Epithelial cell of esophagus (primary cell): ENCODE measurements at places on chromosomes 1 and 21.

DNA sequence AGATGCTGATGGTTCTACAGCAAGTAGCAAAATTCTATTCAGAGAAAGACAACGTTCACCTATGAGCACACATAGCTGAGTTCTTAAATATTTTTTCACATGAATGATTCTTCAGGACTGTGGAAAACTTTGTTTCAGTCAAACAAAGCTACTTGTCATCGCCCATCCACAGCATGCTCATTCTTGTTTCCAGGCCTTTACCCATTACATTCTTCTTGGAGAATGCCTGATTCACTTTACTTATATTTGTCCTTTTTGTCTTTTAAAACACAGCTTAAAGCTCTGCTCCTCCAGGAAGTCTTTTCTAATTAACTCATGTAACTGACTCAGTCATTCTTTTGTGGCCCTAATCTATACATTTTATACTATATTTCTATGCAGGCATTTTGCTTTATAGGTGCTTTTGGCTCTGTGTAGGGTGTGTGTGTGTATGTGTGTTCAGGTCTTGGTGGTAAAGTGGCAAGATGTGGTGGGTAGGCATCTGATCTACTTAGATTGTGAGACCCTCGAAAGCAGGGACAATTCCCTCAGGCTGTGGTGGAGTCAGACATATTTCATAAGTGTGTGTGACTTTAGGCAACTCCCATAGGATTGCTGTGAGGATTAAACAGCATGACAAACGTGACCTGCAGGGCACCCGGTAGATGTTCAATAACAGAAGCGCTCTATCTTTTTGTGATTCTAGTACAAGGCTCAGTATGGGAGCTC lies 11.8 kb upstream of the MARK1 start:
- DNase-seq, result peak; percentile 98

GRCh38 chr1:40922969-40923368 lies 56.5 kb upstream of the CTPS1 start:
- no peak for DNase-seq

GRCh38 chr1:101728029-101728428 lies 268.7 kb downstream of the OLFM3 start:
- DNase-seq, result no peak

DNA sequence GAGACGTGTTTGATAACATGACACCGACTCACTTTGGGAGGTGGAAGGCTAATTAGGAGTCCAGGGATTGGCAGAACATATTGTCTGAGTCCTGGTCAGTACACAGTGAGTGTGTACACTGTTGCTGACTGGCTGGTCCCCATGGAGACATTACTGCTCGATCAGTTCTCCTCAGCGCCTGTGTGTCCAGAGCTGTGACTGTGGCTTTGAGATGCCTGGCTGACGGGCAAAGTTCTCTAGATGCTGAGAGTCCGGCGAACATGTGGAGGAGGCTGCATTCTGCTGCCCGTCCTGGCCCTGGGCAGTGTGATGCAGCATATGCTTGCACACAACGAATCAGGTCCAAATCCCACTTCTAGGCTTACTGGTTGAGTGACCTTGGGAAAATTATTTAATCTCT lies 280.1 kb upstream of the ST6GALNAC5 start:
- DNase-seq, result no peak

DNA sequence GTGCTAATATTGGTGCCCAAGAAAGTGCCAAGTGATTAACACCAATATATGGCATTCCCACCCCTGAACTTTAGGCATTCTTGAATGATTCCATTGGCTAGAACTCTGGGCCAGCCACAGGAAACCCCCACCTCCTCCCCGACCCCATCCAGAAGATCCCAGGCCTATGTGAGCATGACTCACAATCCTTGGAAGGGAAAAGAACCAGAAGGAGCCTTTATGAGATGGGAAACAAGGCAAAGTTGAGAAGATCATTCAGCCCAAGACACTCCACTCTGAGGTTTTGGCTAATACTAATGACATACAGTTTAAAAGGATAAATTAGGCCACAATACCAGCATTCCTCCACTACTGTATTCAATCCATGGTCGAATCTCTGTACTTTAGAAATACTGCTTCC lies 21.8 kb downstream of the ELK4 start:
- DNase-seq, result no peak

- no peak for DNase-seq
These were observed 6.6 kb downstream of the SETD4 start for GRCh38 chr21:36053715-36054062.

GRCh38 chr1:66532798-66533783 lies 862 bp upstream of the SGIP1 start:
- peak; percentile 14 for DNase-seq

DNA sequence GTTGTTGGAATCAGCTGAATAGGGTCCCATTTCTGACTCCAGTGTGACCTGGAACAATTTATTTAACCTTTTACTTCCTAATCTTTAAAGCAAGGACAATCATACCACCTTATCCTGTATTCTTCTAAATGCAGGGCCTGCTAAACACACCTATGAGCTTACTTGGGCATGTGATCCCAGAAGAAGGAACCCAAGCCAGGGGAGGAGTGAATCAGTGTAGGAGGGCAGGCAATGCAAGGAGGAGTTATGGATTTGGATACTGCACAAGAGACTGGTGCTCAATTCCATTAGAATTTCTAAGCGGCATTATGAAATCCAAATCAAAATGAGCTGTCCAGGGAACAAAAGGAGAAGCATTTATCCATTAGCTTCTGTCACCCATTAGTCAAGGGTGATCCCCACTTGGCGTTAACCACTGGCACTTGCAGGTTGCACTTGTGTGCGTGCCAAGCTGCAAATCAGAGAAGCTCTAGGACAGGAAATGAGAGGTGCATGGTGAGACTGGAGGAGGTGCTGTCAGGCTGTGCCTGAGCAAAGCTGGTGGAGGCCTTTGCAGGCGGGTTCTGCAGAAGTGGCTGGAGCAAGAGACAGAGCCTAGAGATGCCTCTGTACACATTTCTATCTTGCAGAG lies 297.2 kb upstream of the PLXNA2 start:
- peak; percentile 62 for DNase-seq

GRCh38 chr1:201476670-201477344 lies 7.8 kb upstream of the PHLDA3 start:
- peak; percentile 99 for DNase-seq

DNA sequence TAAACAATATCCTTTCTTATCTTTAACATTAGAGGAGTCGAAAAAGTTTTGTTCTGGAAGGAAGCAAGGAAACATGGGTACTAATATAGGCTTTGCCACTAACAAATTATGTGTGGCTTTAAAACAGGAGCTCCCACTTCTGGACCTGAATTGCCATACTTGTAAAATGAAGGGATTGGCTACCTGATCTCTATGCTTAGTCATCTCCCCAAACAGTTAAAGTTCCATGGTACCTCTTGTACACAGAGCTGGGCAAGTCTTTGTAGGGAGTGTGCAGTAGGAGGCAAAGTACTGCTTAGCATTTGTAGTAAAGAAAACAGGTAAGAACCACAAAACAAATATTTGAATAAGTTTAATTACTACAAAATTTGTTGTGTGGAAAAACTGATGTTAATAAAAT lies 81.3 kb downstream of the MAST2 start:
- peak; percentile 46 for DNase-seq

- peak; percentile 58 for DNase-seq
These were observed 15.3 kb upstream of the RNF187 start for GRCh38 chr1:228471762-228472398.

GRCh38 chr1:19723874-19724273 lies 59.2 kb downstream of the HTR6 start:
- no peak for DNase-seq

GRCh38 chr1:154263465-154264332 lies 8.7 kb upstream of the HAX1 start:
- DNase-seq, result no peak

- DNase-seq, result peak; percentile 46
These were observed 218.0 kb upstream of the GALNT2 start for GRCh38 chr1:229848752-229849677.

- no peak for DNase-seq
These were observed 165.9 kb downstream of the TGFBR3 start for GRCh38 chr1:91720044-91720443.

- no peak for DNase-seq
These were observed 14.9 kb downstream of the OLFML2B start for GRCh38 chr1:162008799-162009198.

- DNase-seq, result no peak
These were observed 46.6 kb downstream of the DUSP10 start for GRCh38 chr1:221695301-221695700.

GRCh38 chr1:1926886-1927660 lies 8.0 kb upstream of the TMEM52 start:
- DNase-seq, result no peak

- peak; percentile 89 for DNase-seq
These were observed 74.6 kb upstream of the PDC start for GRCh38 chr1:186535388-186536133.

DNA sequence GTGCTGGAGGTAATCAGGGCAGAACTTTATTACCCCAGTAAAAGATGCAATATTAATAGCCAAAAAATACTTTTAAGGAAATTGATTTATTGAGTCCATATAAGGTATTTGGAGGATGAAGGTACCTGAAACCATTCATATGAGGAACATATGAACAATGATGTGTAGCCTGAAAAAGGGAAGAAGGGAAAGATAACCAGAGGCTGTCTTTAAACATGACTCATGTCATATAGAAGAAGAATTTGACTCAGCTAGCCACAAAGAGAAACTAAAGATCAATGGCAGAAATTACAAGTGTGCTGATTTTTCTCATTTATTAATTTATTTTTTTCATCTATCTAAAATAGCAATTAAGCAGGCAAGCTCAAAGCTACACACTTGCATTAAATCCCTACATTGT lies 136.2 kb upstream of the DUSP10 start:
- peak; percentile 50 for DNase-seq

- DNase-seq, result no peak
These were observed 1234.4 kb downstream of the KCNT2 start for GRCh38 chr1:195373856-195374255.

DNA sequence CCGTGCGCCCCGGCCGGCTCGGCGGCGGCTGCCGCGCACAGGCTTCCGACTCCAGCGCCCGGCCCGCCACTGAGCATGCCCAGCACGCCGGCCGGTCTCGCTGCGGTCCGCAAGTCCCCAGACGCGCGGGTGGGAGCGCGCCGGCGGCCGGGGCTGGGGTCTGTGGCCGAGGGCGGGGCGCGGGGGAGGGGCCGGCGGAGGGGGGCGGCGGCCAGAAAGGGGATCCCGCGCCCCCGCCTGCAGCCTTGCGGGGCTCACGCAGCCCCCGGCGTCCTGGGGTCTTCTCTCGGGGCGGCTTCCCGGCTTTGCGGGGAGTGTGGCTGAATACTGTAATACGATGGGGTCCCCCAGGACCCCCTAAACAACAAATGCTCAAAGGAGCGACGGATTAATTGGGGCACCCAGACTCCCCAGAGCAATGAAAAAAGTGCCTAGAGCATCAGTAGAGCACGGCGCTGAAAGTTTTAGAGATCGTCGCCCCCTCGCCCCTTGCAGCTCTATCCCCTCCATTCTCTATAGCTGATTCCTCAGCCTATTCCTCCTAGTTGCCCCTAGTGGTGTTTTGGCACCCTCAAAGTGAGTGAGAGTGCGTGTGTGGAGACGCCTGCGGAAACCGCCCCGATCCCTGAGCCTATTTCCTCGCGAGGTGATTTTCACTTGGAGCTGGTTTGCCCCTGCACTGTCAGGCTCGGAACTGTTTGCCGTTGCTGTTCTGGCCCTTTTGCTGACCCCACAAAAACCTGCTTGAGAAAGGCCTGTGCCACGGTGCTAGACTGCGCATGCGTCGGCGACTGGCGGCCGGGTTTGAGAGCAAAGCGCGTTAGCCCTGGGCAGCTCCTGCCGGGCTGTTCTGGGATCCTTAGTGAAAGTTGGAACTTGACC lies at the start of gene VAV3:
VAV3 (minus strand) TSS at position 71 of the 882 bp plus-strand sequence. CDS start 311 bp downstream, outside the sequence.
- peak; percentile 61 for DNase-seq

DNA sequence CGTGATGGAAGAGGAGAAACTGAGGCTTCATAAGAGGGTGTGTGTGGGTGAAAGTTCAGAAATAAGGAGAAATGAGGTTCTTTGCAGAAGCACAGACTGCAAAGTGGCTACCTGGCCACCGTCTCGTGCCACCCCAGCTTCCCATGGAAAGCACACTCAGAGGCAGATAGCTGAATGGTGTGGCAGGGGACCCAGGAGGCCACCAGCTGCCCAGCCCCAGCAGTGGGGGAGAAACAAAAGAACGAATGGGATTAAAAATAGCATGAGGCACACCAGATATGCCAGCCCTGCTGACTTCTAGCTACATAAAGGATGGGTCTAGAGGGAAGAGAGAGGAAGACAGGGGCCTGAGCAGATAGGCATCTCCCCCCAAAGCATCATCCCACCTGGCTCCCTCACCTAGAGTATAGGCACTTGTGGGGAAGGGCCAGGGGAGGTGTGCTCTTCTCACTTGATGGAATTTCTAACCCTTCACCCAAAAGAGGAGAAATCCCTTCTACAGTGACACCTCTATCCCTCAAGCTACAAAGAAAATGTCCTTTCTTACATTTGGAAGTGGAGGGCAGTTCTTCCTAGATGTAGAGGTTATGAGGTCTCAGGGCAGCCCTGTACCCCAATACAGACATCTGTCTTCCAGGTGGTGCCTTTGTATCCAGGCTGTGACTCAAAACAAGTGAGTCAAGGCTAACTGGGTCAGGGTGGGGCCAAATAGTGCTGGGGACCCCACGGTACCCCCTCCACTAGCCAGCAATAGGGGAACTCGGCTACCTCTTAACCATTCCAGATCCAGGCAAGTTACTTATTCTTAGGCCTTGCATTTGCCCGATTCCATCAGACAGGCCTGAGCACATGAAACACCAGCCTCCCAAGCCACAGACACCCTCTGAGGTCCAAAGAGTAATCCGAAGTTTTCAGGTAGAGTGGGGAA lies 3.5 kb downstream of the HDGF start:
- DNase-seq, result peak; percentile 36

GRCh38 chr1:151993084-151993733 lies 450 bp downstream of the S100A10 start:
- DNase-seq, result peak; percentile 36

- no peak for DNase-seq
These were observed 10.2 kb downstream of the C1orf216 start for GRCh38 chr1:35708441-35708921.

GRCh38 chr1:37561133-37562132 lies 4.7 kb downstream of the DNALI1 start:
- DNase-seq, result peak; percentile 33

GRCh38 chr1:91830242-91831131 lies 55.5 kb downstream of the TGFBR3 start:
- peak; percentile 25 for DNase-seq

GRCh38 chr1:53766194-53766742 lies 27.3 kb upstream of the GLIS1 start:
- DNase-seq, result no peak
